Dermis blood vessel endothelial cell (primary cell): ENCODE measurements at places on chromosomes 7 and 10. TPM values are rescaled to one million over a fixed set of nuclear protein-coding genes. Genes with fewer than 3 reads are reported as not detected.

Gene ATG9B
- 0.28 TPM in 1 of 2 replicates, not detected in the other for total RNA-seq

Gene PIK3CG
- total RNA-seq: 4.1 and 6.6 TPM in 2 replicates

Gene ADAM12
- total RNA-seq: 0.28 and 0.68 TPM in 2 replicates

Gene EPHA1
- 0.09 TPM in 1 of 2 replicates, not detected in the other for total RNA-seq

Gene CDHR3
- total RNA-seq: 0.51 and 0.84 TPM in 2 replicates

Gene BMPER
- total RNA-seq: 0.70 and 1.0 TPM in 2 replicates

Gene EN2
- not detected in 2 replicates for total RNA-seq

Gene CPA5
- not detected in 2 replicates for total RNA-seq

Gene OR2A1
- not detected in 2 replicates for total RNA-seq

Gene FBXL13
- 0.60 and 0.85 TPM in 2 replicates for total RNA-seq

Gene SRRM3
- total RNA-seq: 2.0 and 2.2 TPM in 2 replicates

Gene PLPP4
- under 0.01 TPM in 1 of 2 replicates, not detected in the other for total RNA-seq

Gene AKR1B15
- not detected in 2 replicates for total RNA-seq

Gene GIMAP4
- 388 and 408 TPM in 2 replicates for total RNA-seq

Gene R3HCC1L
- 14.3 and 16.8 TPM in 2 replicates for total RNA-seq

Gene HMX3
- not detected in 2 replicates for total RNA-seq

Gene CD36
- total RNA-seq: 151 and 171 TPM in 2 replicates

Gene RPEL1
- total RNA-seq: 0.09 and 0.17 TPM in 2 replicates

Gene TRIP6
- total RNA-seq: 43.6 and 61.4 TPM in 2 replicates

Gene LAMTOR4
- total RNA-seq: 55.1 and 133 TPM in 2 replicates

Gene MEOX2
- total RNA-seq: 46.5 and 53.9 TPM in 2 replicates

Gene MYO3A
- not detected in 2 replicates for total RNA-seq

Gene ABCB1
- total RNA-seq: 4.6 and 16.2 TPM in 2 replicates

Gene GOLGA7B
- under 0.01 and 0.05 TPM in 2 replicates for total RNA-seq

Gene MRLN
- not detected in 2 replicates for total RNA-seq

Gene PDE1C
- 0.19 and 1.2 TPM in 2 replicates for total RNA-seq

Gene UFSP1
- total RNA-seq: 2.2 and 2.9 TPM in 2 replicates

Gene TLX1
- total RNA-seq: not detected in 2 replicates

Gene PDZD7
- 0.34 and 0.88 TPM in 2 replicates for total RNA-seq

Gene GLI3
- 1.0 and 1.6 TPM in 2 replicates for total RNA-seq

Gene CYP3A7
- total RNA-seq: not detected in 2 replicates

Gene CRPPA
- total RNA-seq: 1.9 and 2.0 TPM in 2 replicates

Gene SMO
- total RNA-seq: 3.2 and 5.8 TPM in 2 replicates

Gene MYOZ1
- not detected in 2 replicates for total RNA-seq

Gene LBX1
- total RNA-seq: not detected in 2 replicates

Gene FAM25G
- total RNA-seq: not detected in 2 replicates

Gene DDX21
- total RNA-seq: 73.0 and 102 TPM in 2 replicates

Gene AKR1C8
- total RNA-seq: 1.5 TPM in 1 of 2 replicates, not detected in the other

Gene SLC16A9
- under 0.01 and 0.05 TPM in 2 replicates for total RNA-seq

Gene HTR5A
- not detected in 2 replicates for total RNA-seq

Gene DHX32
- 51.2 and 56.7 TPM in 2 replicates for total RNA-seq

Gene TET1
- total RNA-seq: 1.2 TPM in 2 replicates

Gene ARHGEF5
- total RNA-seq: 0.17 and 0.28 TPM in 2 replicates

Gene FIGNL1
- 32.2 and 52.0 TPM in 2 replicates for total RNA-seq

Gene SGCE
- 82.5 and 85.4 TPM in 2 replicates for total RNA-seq

Gene TBXAS1
- total RNA-seq: 0.17 and 2.0 TPM in 2 replicates

Gene SPDYE6
- not detected in 2 replicates for total RNA-seq

Gene HOXA10
- 3.7 and 4.4 TPM in 2 replicates for total RNA-seq

Gene RADIL
- 3.9 and 4.1 TPM in 2 replicates for total RNA-seq

Gene PRLHR
- total RNA-seq: not detected in 2 replicates

Gene CHN2
- 1.1 and 6.5 TPM in 2 replicates for total RNA-seq

Gene AGBL3
- total RNA-seq: 1.6 and 1.7 TPM in 2 replicates

Gene ZCWPW1
- total RNA-seq: 0.51 and 0.98 TPM in 2 replicates

Gene SCIN
- 0.17 and 2.6 TPM in 2 replicates for total RNA-seq

Gene CSGALNACT2
- 10.2 and 11.7 TPM in 2 replicates for total RNA-seq

Gene SFTPD
- not detected in 2 replicates for total RNA-seq
